ENCODE measurements at places on chromosomes 12 and 14.
A peak's percentile ranks its signal among the peaks of the same experiment; 100 is the strongest.

GRCh38 chr14:97282210-97283004 lies 485.2 kb downstream of the VRK1 start:
- DNase-seq: no peak

DNA sequence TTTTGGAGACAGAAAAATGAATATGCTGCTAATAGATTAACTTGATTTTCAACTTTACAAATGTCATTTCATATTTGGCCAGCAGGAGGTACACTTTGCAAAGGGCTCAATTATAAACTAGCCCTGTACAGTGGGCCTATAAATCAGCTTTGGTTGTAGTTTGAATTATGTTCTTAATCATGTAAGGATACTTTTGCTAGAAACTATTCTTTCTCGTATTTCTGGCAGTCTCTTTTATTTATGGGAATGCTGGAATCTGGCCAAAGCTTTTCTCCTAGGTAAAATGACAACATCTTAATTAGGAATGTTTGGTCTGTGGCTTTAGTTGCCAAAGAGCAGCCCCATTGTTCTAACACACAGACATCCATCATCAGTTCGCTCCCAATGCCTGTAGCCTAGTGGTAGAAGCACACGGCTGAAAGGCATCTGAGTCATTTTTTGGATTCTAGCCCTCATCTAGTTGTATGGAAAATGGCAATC lies 1322.3 kb upstream of the SEL1L start:
- peak; percentile 53 for DNase-seq

DNA sequence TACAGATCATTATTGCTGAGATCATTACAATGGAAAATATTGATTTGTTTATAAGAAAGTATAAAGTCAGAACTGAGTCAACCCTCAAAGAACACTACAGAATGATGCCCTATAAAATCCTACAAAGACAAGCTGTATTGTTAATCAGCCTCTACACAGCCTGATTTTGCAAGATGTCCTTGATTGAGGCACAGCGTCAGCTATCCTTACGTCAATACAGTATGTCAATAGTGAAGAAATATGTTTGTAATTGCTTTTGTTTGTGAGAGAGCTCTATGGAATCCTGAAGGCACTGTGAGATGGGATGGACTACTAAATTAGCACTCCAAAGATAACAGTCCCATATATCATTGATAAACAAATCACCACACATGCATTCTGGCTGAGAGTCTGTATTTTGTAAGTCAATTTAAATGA lies 70.7 kb downstream of the RASSF9 start:
- no peak for DNase-seq

DNA sequence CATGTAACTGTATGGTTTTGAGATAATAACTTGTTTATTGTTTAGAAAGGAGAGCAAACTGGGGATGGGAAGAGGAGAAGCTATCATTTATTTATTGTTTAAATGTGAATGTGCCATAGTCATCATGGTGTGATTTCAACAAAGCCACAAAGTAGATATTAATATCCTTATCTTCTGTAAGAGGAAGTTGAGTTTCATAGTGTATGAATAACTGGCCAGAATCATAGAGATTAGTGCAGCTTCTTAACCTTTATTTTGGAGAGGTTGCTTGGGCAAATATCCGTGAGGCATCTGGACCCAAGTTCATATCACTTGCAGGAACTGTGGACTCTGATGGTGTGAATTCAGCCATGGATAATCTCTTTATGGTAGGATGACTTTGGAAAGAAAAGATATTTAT lies 26.8 kb upstream of the LYZ start:
- DNase-seq: no peak

DNA sequence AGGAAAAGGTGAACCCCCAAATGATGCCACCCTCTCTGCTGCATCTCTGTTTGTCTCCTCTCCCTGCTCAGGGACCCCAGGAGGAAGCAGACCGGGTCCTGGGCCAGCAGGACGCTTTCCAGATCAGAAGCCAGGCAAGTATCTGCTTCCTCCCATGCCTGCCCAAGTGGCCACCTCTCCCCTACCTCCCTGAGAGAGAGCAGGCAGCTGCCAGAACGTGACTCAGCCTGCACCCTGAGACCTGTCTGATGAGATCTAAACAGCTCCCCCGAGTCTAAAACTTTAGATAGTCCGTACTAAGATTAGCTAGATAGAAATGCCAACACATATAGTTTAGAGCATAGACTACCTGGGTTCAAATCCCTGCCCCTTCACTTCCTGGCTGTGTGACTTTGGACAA lies 31.2 kb upstream of the OAS1 start:
- DNase-seq: no peak

DNA sequence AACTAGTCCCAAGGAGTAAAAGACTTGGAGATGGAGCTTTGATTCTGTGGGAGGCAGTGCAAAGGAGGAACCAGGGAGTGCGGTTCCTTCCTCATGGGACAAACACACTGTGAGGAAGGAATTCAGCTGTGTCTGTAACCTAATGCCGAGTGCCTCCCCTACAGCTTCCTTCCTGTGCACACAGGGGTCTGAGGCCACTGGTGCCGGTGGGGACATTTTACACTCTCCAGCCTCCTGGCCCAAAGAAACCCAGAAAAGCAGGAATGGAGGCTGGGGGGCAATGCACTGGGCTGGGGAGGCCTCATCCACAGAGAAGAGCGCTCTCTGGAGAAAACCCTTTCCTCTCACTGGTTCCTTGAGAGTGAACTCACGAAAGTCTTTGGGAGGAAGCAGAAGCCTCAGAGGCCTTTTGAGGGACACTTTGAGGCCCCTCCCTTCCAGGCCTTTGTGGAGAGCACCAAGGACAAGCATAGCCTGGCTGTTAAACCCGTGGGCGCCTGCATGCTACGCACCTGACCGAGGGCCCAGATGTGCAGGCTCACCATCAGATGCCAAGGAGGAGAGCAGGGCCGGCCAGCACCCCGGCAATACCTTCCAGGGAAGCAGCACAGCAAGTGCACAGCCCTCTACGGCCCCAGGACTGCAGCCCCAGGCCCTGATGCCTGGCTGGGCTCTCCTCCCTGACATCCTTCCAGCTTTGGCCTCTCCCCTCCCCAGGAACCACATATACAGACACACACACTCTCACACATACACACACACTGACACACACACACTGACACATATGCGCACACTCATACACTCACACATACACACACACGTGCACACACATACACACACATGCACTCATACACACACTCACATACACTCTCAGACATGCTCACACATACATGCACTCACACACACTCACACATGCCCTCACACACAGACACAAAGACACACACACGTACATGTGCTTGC lies 52.0 kb downstream of the NFKBIA start:
- no peak for DNase-seq

GRCh38 chr12:51202718-51203117 lies 15.1 kb downstream of the POU6F1 start:
- DNase-seq: no peak

DNA sequence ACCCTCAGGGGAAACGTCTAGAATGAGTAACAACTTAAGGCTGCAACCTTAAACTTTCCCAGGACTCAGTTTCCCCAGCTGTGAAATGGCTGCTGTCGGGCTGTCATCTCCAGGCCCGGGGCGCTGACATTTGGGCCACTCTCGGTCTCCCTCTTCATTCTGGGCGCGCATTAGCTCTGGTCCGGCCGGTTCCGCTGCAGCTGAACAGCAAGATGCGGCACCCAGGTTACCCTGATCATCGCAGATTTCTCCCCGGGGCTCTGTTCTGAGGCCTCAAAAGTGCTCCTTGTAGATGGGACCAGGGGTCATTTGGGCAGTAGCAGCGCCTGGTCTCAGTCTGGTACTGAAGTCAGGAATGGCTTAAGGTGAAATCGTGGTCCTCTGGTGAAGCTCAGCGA lies 890 bp upstream of the BCL7A start:
- no peak for DNase-seq

- no peak for DNase-seq
Observed at GRCh38 chr12:72472350-72472749, 200.2 kb downstream of the TRHDE start.

DNA sequence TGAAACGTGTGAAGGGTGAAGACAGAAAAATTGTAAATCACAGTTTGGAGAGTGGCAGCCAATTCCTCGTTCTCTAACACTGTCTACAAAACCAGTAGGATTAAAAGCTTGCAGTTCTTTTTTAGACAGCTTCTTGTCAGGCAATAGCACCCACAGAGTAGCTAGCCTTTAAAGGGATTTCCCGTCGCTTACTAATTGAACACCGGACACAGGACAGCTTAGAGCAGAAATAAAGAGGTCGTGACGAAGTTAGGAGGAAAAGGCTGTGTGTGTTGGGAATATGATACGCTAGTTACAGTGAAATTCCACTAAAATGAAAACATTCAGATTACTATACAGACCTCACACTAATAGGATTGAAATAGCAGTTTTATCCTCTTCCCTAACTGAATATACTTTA lies 149.1 kb upstream of the FLRT2 start:
- peak; percentile 24 for DNase-seq
